ENCODE measurements at places on chromosomes 6 and 20. TPM values are rescaled to one million over a fixed set of nuclear protein-coding genes. Genes with fewer than 3 reads are reported as not detected.
A peak's percentile ranks its signal among the peaks of the same experiment; 100 is the strongest.

The DEFB124 gene
- total RNA-seq: not detected

DNA sequence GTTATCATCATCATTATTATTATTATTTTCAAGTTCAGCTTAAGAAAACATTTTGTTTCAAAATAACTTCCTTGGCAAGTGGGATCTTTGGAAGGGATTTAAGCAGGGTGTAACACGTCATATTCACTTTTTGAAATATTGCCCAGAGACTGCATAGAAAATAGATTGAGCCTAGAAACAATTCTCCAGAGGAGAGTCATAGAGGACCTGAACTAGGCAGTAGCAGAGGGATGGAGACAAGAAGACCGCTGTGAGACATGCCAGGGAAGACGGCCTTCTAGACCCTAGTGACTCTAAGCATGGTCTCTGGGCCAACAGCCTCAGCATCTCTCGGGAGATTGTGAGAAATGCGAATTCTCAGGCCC is 55.5 kb downstream of the EDN1 start:
- peaks cover 13% of the 10 kb centered on the region for H3K36me3 ChIP-seq
- H3K4me1 ChIP-seq: peaks cover 24% of the 10 kb centered on the region
- H3K27ac ChIP-seq: no peak overlapping the region

DNA sequence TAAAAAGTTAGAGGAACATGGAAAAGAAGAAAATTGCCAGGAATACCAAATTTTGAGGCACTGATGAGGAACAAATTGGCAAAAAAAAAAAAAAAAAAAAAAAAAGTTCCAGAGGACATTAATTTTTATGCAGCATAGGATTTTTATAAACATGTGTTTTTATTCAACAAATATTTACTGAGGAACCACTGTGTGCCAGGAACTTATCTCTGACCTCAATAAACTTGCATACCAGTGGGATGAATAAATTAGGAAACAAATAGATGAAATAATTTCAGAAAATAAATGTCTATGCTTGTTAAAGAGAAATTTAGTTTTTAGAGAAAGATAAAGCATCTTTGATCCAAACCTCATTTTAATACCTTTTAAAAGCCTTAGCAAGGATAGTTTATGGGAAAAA is 175.1 kb downstream of the PDE10A start:
- H3K4me3 ChIP-seq: no peak overlapping the region
- H3K27me3 ChIP-seq: no peaks in the 10 kb centered on the region
- H3K36me3 ChIP-seq: no peaks in the 10 kb centered on the region

DNA sequence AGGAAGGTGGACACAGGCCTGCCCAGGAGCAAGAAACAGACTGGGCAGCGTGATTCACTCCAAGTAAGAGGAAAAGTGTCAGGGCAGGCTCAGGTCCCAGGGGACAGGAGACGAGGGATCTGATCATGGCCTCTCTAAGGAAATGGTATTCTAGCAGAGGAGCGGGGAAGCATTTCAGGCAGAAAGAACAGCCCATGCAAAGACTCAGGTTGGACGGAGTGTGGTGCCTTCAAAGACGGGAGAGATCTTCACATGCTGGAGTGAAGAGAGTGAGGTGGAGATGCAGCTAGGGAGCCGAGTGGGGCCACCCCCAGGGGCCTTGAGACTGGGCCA is 161.1 kb downstream of the SYCP2 start:
- H3K4me3 ChIP-seq: no peak overlapping the region
- no peak overlapping the region for H3K27ac ChIP-seq
- no peaks in the 10 kb centered on the region for H3K36me3 ChIP-seq
- H3K27me3 ChIP-seq: peaks cover 26% of the 10 kb centered on the region

DNA sequence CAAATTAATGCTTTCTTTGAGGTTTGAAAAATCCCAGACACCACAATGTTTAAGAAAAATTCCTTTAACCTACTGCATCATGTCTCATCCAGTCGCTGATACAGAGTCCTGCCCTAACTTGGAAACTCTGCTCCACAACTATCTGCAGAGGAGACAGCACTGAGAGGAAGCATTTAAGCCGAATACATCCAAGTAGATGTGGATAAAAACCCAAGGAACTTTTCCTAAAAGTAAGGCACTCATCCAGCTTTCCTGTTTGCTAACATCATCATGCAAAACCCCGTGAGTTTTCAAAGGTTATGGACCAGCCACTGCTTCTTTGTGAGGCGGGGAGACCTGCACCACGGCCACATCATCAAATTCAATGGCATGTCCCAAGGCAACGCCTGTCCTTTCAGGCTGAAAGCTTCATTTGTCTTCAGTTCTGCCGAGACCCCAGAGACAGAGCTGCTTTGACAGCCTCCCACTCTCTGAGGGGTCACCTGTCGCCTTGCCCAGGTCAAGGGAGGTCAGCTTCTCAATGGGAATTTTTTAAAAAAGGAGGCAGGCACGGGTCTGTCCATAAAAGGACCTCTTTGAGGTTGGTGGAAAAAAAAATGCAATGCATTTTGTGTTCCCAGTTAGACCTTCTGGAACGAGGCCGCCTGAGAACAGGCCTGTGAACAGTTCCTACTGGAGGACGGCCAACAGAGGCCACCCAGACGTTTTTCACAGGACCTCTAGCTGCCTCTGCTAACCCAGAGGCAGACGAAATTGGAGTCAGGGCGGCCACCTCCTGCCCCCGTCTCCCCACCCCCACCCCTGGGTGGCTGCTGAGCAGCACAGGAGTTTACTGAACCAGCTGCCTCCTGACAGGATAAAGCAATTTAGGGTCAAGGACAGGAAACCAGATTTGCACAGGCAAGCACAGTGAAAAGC is 142.5 kb upstream of the HDDC2 start:
- H3K4me3 ChIP-seq: no peak overlapping the region
- H3K36me3 ChIP-seq: peaks cover 4% of the 10 kb centered on the region
- DNase-seq: no peak
- no peaks in the 10 kb centered on the region for H3K27me3 ChIP-seq
- H3K27ac ChIP-seq: no peak overlapping the region
- peaks cover 27% of the 10 kb centered on the region for H3K4me1 ChIP-seq

The FOXS1 gene
- total RNA-seq: not detected

DNA sequence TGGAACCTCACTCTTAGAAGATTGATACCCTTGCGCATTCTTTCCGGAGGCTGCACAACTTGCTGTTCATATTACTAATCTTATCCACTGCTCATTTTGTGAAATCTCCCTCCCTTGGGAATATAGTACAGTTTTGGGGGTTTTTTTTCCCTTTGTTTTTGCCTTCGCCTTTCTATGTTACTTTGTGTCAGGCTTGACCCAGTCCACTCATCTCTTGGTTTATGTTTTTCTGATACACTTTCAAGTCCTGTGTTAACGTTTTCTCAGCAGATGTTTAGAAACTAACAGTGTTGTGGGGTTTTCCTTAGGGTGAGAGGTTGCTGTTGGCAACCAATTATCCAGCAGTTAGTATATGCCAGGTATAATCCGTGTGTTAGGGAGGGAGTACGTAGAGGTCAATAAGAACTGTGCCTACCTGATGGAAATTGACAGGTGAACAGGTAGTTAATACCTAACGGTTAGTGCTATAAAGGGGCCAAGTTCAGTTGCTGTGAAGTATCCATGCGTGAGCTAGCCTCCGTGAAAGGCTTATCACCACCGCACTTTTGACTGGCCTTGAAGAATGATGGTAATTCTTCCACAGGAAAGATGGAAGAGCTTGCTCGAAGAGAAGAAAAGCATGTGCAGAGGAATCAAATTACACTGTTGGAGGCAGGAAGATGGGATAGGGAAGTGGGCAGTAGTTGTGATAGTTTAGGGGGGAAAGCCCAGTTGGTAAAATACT is 1.4 kb downstream of the NFYA start:
- DNase-seq: no peak
- peaks cover 14% of the 10 kb centered on the region for H3K36me3 ChIP-seq
- peaks cover 37% of the 10 kb centered on the region for H3K4me1 ChIP-seq
- H3K4me3 ChIP-seq: peak overlapping the region; percentile 85
- H3K27ac ChIP-seq: peak overlapping the region; percentile 92
- no peaks in the 10 kb centered on the region for H3K27me3 ChIP-seq

The ETV7 gene
- total RNA-seq: 1.4 TPM

GRCh38 chr6:41427642-41428335 is 92.4 kb downstream of the NCR2 start:
- no peaks in the 10 kb centered on the region for H3K36me3 ChIP-seq
- H3K4me1 ChIP-seq: peaks cover 31% of the 10 kb centered on the region
- no peak overlapping the region for H3K4me3 ChIP-seq
- H3K27ac ChIP-seq: no peak overlapping the region

DNA sequence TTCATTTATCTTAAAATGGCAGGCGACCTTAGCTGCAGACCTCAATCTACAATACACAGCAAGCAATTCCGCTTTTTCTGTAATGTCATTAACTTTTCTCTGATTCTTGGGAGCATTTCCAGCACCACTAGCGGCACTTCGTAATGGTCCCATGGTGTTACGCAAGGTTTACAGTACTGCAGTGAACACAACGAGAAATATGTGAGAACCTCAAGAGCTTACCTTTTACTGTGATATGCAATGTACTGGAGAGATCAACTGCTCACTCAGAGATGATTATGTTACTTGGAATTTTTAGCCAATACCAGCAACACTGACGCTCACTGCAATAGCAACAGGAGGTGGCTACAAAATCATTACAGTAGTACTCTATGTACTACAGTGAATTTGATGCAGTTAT is 2.8 kb upstream of the CEP43 start:
- DNase-seq: no peak
- peaks cover 46% of the 10 kb centered on the region for H3K36me3 ChIP-seq
- peak overlapping the region; percentile 25 for H3K4me3 ChIP-seq
- H3K27me3 ChIP-seq: no peaks in the 10 kb centered on the region

DNA sequence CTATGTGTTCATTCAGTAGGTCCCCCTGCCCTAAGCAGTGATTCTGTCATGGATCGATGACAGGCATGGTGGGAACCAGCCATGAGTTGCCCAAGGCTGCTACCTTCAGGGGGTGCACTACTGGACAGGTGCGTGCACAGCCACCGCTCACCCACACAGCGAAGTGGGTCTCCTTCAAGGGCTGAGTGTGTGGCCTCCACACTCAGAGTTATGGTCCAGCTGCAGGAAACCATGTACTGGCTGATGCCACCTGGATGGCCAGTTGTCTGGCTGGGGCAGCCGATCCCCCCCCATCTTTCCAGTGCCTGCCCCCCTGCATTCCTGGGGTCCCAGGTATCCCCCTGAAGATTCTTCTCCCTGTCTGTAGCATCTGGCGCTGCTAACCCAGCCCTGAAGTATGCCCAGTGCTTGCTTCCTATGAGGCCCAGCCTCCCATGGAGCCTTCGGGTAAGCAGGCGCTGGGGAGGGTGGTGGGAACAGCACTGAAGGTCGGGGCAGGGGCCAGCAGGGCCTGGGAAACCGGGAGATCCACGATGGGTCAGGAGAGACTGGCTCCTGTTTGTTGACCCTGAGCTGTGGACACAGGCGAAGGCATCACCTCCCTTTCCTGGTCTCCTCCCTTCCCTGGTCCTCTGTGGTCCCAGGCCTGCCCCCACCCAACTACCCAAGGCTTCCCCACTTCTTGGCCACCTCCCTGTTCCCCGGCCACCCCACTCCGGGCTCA is 106.0 kb downstream of the VEGFA start:
- H3K4me3 ChIP-seq: no peak overlapping the region
- H3K27me3 ChIP-seq: no peaks in the 10 kb centered on the region
- H3K27ac ChIP-seq: no peak overlapping the region
- peaks cover 19% of the 10 kb centered on the region for H3K4me1 ChIP-seq

The HS3ST5 gene
- total RNA-seq: 8.6 TPM

DNA sequence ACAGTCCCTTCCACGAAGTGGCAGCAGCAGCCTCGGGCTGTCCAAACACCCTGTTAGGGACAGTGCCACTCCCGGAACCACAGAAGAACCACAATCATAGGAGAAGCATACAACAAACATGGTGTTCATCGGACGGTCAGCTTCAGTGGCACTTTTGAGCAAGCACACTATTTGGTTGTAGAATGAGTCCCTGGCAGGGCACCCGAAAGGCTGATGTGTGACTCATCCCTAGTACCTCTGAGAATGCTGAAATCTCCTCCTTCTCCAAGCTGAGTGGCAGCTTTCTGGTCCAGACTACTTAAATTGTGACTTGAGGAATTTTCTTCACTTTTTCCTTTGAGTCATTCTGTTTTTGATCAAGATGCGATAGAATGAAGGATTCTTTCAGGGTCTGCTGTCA is 282.5 kb downstream of the ESR1 start:
- H3K4me3 ChIP-seq: no peak overlapping the region
- DNase-seq: no peak
- no peaks in the 10 kb centered on the region for H3K27me3 ChIP-seq
- no peaks in the 10 kb centered on the region for H3K36me3 ChIP-seq
- H3K4me1 ChIP-seq: peaks cover 15% of the 10 kb centered on the region

GRCh38 chr6:33856655-33857054 is 52.9 kb upstream of the MLN start:
- no peak overlapping the region for H3K27ac ChIP-seq
- H3K4me1 ChIP-seq: peaks cover 20% of the 10 kb centered on the region
- no peak overlapping the region for H3K4me3 ChIP-seq
- H3K27me3 ChIP-seq: peaks cover 7% of the 10 kb centered on the region
- DNase-seq: no peak

DNA sequence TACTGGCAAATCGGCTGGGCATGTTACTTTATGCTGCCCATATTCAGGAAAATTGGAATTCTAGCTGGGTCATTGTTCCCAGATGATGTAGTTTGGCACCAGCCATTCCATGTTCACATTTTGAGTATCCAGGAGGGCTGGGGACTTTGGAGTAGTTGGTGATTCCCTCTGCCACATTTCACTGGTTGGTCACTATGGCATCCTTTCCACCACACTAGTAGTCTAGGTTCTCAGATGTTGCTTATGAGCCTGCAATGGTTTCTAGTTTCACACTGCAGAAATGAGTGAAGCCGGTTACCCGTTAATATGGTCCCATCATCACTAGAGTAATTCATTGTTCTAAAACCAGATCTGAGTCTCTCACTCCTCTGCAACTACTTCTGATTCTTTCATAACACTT is 4.6 kb downstream of the PTPN1 start:
- H3K27me3 ChIP-seq: no peaks in the 10 kb centered on the region
- DNase-seq: no peak
- peak overlapping the region; percentile 73 for H3K27ac ChIP-seq
- H3K36me3 ChIP-seq: no peaks in the 10 kb centered on the region

- H3K4me3 ChIP-seq: no peak overlapping the region
- H3K4me1 ChIP-seq: peaks cover 25% of the 10 kb centered on the region
- DNase-seq: no peak
- no peaks in the 10 kb centered on the region for H3K27me3 ChIP-seq
Observed at GRCh38 chr6:34589140-34589539, 33.0 kb upstream of the SPDEF start.

The TMEM244 gene
- total RNA-seq: not detected

- H3K4me3 ChIP-seq: no peak overlapping the region
- peaks cover 26% of the 10 kb centered on the region for H3K4me1 ChIP-seq
- H3K36me3 ChIP-seq: peaks cover 21% of the 10 kb centered on the region
Observed at GRCh38 chr20:7003598-7003997, 236.1 kb downstream of the BMP2 start.

Data from WTC11 (cell line).